ENCODE measurements at places on chromosomes 3 and 15. TPM values are rescaled to one million over a fixed set of nuclear protein-coding genes. Genes with fewer than 3 reads are reported as not detected.
A peak's percentile ranks its signal among the peaks of the same experiment; 100 is the strongest.

TIMP4 gene
- not detected for total RNA-seq

CYP1A1 gene
- total RNA-seq, result 4.7 TPM

GP5 gene
- 1.4 TPM for total RNA-seq

ROBO1 gene
- total RNA-seq, result 3.0 TPM

CCR8 gene
- total RNA-seq, result 0.55 TPM

ARF4 gene
- 52.9 TPM for total RNA-seq

- DNase-seq, result no peak
Measured at GRCh38 chr3:54563501-54564200, 364.2 kb downstream of the LRTM1 start.

DNA sequence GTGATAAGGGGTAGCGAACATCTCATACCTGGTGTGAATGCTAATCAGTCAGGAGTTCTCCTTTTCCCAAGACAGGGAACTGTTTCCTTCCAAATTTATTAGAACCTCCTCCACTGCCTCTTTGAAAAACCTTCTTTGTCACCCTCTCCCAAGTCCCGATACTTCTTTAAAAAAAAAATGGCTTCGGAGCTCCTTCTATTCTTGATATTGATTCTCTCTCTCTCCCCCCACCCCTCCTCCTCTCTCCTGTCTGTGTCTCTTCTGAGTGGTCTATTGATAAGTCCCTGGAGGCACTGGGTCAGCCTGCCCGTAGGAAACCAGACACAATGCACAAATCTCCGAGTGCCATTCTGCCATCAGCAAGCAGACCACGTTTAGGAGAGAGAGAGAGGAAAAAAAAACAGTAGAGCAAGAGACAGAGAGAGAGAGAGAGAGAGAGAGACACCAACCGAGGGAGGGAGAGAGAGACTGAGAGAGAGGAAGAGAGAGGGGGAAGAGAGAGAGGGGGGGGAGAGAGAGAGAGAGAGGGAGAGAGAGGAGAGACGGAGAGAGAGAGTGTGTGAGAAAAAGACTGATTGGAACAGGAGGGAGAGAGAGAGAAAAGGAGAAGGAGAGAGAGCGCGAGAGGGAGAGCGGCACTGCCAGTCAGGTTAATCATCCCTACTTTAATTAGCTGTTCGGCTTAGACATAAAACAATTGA is 160.9 kb downstream of the TIGIT start:
- no peak for DNase-seq

- DNase-seq, result no peak
Measured at GRCh38 chr3:178629430-178630178, 93.4 kb downstream of the KCNMB2 start.

DNA sequence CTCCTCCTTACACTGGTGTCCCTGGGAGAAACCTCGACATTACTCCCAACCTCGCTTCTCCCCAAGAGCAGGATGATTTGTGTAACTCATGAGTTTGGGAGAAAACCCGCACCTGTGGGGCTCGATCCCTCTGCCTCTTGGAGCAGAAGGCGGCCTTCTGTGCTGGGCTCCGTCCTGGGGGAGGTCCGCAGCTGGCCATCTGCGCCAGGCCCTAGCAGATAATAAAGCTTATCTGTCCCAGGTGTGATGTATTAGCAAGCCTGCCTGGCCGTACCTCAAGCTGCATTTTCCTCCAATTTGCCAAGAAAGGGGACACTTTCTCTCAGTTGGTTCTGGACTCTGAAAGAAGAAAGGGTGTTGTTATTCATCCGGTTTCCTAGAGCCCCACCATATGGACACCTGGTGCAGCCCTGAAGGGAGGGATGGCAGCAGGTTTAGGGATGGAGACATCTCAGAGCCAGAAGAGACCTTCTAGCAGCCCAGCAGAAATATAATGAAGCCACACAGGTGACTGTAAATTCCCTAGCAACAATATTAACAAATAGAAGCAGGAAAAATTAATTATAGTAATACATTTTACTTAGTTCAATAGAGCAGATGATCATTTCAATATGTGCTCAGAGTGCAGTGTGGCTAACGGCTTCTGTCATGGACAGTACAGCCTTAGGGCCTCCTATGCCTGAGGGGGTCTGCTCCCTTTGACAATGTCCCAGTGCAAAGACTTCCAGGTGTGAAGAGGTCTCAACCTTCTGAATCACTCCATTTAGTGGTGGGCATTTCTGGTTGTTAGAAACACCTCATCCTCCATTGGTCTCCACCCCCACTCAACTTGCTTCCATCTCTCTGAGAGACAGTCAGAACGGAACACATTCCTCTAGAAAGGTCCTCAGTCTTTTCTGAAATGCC is 94.8 kb downstream of the CPN2 start:
- no peak for DNase-seq

DNA sequence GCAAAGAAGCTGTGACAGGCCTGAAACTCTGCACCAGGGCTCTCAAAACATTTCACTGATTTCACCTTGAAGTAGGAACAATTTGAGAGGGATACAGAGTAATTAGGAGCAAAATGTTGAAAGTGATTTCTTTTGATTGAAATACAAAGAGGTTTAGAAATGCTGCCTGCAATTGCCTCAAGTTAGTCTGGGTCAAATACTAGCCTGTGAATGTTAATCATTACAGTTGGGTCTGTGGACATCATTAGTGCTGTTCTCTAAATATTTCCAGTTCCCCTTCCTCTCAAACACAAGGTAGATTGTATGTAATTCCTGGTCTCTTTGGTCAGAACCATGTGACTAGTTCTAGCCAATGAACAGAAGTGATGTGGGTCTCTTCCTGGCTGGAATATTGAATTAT is 152.3 kb upstream of the TSC22D2 start:
- DNase-seq, result no peak

GRCh38 chr15:70867911-70868467 is 14.0 kb upstream of the LARP6 start:
- DNase-seq, result no peak

GRCh38 chr3:174098746-174099145 is 701.2 kb downstream of the NLGN1 start:
- no peak for DNase-seq

GRCh38 chr3:68771681-68772080 is 160.7 kb downstream of the TAFA4 start:
- DNase-seq, result no peak

DNA sequence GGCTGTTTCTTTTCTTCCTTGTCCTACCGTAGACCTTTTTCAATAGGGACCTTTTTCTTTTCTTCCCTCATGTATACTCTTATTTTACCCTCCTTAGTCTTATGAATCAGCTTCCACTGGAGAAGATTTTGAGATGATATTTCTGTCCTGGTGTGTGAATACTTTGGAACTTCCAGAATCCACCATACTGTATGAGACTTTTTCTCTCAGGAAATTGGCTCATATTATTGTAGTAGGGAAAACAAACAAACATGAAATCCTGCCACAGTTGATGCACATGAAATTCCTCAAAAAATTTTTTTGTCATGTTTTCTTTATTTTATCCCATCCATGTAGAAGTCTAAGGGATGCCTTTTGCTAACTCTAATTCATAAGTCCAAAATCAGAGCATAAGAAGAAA is 289.3 kb upstream of the PLSCR5 start:
- DNase-seq, result no peak

DNA sequence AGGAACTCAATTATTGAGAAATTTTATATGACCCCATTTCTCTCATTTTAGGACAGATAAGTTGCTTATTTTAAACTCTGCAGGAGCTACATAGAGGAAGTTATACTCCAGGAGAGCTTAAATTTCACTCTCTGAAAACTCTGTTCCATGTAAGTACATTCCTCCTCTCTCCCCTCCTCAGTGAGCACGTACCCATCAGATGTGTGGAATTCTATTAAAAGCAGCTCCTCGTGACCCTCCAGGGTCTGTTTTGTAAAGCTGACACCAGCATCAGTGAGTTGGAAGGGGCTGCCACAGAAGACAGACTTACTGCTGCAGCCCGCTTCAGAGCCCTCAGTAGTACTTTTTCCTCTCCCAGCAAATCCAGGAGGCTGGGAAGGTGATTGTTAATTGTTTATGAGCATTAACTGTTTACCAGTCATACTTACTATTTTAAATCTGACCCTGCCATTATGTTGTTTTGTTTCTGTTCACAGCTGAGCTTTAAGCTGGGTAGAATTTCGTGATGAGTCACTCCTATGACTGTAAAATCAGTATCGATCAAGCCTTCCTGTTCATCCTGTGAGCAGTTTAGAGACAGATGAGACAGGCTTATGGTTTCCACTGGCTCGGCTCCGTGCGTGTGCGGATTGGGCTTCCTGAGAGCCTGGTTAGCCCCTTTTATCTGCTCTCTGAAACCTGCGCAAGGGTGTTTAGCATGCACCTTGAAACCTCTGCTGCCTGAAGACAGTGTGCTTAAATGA is 20.4 kb downstream of the IGF1R start:
- peak; percentile 43 for DNase-seq

DNA sequence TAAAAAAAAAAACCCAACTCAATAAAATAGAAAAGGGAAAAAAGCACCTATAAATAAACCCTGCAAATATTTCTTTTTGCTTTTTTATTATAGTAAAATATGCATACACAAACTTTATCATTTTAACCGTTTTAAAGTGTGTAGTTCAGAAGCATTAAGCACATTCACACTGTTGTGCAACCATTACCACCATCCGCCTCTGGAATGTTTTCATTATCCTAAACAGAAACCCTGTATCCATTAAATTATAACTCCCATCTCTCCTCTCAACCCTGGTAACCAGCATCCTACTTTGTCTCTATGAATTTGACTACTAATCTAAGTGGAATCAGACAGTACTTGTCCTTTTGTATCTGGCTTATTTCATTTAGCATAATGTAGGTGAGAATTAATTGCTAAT is 15.0 kb downstream of the CDCP1 start:
- no peak for DNase-seq

- DNase-seq, result no peak
Measured at GRCh38 chr15:83289160-83289559, 4.7 kb upstream of the BNC1 start.

- DNase-seq, result no peak
Measured at GRCh38 chr3:109900783-109901182, 563.4 kb upstream of the DPPA4 start.

DNA sequence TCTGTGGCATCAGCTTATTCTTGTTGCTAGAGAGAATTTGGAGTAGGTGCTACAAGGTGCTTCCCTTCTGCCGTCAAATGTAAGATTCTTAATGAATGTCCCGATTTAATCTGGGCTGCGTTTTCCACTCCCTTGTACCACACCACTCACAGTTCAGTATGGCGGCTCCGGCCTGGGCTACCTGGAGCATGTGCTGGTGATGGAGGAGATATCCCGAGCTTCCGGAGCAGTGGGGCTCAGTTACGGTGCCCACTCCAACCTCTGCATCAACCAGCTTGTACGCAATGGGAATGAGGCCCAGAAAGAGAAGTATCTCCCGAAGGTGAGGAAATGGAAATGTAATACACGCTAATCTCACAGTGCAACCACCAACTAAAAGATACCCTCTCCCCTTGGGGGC is 4.9 kb downstream of the IVD start:
- no peak for DNase-seq

Measured in activated CD8-positive, alpha-beta T cell treated with anti-CD3 and anti-CD28 coated beads, Interleukin-2, amount 10 ng/mL, durations not matched to agents 7 days and 5 days (primary cell).